GM23248 (cell line): ENCODE measurements at places on chromosomes 3 and 15. TPM values are rescaled to one million over a fixed set of nuclear protein-coding genes. Genes with fewer than 3 reads are reported as not detected.

SLC28A2 gene
- not detected in 2 replicates for polyA plus RNA-seq

TGM5 gene
- polyA plus RNA-seq: not detected in 2 replicates

ADPRH gene
- 1.7 and 2.3 TPM in 2 replicates for polyA plus RNA-seq

DNA sequence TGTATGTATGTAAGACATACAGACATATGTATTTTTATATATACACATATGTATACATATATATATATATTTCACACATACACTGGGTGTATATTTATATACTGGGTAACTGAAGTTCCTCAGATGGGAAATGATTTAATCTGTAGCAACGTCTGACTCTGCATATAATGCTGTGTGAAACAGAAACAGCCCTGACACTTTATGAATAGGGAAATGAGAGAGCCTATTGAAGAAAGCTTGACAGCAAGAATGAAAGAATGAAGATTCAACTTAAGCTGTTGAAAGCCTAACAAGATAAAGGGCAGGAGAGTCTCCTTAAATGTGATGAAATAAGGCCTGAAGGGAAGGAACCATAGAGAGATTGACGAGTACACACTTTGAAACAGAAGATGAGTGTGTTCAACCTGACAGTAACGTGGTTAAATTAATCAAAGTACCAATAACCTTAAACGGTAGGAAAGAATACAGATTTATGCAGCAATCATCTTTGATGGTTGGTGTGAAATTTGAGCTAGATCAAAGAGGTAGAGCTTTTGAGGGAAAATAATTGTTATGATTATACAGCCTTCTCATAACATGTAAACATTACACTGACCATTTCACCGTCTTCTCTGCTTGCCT is 169.9 kb downstream of the MECOM start:
- DNase-seq: no peak
- peaks cover 9% of the 10 kb centered on the region; the same call in 1 of the 2 replicates for H3K27me3 ChIP-seq

- H3K27me3 ChIP-seq: no peaks in the 10 kb centered on the region
- DNase-seq: no peak
- no peak overlapping the region for H3K4me3 ChIP-seq
- H3K27ac ChIP-seq: no peak overlapping the region
- H3K36me3 ChIP-seq: no peaks in the 10 kb centered on the region
Observed at GRCh38 chr3:21779909-21780308, 28.9 kb upstream of the ZNF385D start.
